Naive thymus-derived CD4-positive, alpha-beta T cell (primary cell): ENCODE measurements at places on chromosomes 3 and 15. TPM values are rescaled to one million over a fixed set of nuclear protein-coding genes. Genes with fewer than 3 reads are reported as not detected.

The PCBP4 gene
- polyA plus RNA-seq, result 10.8 TPM

The PLSCR4 gene
- not detected for polyA plus RNA-seq

The ATP8B4 gene
- not detected for polyA plus RNA-seq

The DHFR2 gene
- polyA plus RNA-seq, result 5.2 TPM

The SLC28A1 gene
- not detected for polyA plus RNA-seq

The SLC2A2 gene
- not detected for polyA plus RNA-seq
